ENCODE measurements at places on chromosomes 6 and 20.

- no peak for DNase-seq
Measured at GRCh38 chr20:47124181-47124717, 229.6 kb downstream of the EYA2 start.

DNA sequence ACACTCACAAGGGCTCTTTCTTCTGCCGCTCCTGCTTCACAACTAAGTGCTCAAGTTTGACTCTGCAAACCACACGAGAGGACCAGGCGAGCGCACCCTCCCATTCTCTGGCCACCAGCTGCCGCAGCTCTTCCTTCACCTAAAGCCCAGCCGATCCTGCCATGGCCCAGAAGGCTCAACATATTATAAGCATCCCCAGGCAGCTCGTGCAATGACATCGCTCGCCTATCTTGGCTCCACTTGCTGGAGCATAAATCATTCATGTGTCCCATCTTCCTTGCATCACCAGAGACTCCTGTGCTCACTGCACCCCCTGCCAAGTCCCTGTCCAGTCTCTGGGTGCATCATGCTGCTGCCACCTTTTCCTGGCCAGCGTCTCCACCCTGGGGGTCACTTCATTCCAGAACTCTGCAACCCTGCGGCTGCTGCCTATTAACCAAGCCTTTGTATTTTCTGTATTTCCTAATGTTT lies 59.0 kb downstream of the PSMG4 start:
- DNase-seq: peak; percentile 35

DNA sequence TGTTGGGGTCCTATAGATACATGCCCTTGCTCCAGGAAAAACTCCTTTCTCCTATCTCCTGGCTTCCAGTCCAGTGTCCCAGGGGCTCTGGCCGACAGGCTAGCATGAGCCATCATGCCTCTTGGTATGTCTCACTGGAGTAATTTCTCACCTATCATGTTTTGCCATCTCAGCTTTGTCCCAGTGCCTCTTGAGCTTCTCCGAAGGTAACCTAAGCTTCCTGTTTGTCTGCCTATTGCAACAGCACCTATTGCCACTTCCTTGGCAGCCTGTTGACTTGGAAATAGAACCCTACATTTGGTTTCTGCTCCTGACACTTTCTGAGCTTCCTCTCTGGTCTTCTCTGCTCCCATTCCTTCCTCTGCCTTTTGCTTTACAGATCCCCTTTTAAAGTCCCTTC lies 197.7 kb downstream of the KCNQ5 start:
- no peak for DNase-seq

GRCh38 chr20:43972692-43973091 lies 58.0 kb downstream of the TOX2 start:
- DNase-seq: no peak

- no peak for DNase-seq
Measured at GRCh38 chr6:145457556-145457955, 277.8 kb downstream of the EPM2A start.

GRCh38 chr6:25359191-25359861 lies 80.2 kb downstream of the CARMIL1 start:
- no peak for DNase-seq

GRCh38 chr6:105593805-105594671 lies 191.2 kb upstream of the PREP start:
- no peak for DNase-seq

DNA sequence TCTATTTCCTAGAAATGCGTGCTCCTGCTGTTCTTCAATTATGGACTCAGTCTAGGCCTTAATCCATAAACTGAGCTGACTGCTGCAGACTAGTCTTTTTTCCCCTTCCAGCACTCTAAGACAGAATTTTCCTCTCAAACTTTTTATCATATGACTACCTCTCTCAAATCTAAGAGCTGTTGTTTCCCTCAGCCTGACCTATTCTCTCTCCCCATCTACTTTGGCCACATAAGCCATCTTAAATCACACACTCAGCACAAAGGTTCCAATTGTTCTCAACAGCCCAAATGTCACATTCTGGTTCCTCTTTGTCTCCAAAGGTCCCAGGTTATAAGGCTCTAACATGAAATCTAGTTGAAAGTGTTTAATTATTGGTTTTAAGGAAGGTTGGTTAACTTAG lies 85.2 kb downstream of the PRSS35 start:
- no peak for DNase-seq

- DNase-seq: no peak
Measured at GRCh38 chr6:7241160-7241559, 71.8 kb downstream of the SSR1 start.

GRCh38 chr6:149923327-149923986 lies 536 bp upstream of the RAET1G start:
- DNase-seq: no peak

DNA sequence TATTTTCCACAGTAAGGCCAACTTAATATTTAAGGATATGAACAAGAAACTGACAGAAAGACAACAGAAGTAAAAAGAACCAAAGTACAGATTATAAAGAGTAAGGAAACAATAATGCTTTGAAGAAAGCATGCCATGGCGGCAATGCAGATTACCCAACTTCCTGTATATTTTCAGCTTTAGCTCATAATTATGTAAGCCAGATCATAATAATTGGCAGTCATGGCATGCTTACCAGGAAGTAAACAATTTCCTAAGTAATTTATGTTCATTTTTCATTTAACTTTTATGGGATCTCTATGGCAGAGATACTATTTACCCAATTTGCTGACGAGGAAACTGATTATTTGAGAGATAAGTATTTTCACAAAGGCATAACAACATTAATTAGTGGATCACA lies 988.7 kb downstream of the HACE1 start:
- no peak for DNase-seq

DNA sequence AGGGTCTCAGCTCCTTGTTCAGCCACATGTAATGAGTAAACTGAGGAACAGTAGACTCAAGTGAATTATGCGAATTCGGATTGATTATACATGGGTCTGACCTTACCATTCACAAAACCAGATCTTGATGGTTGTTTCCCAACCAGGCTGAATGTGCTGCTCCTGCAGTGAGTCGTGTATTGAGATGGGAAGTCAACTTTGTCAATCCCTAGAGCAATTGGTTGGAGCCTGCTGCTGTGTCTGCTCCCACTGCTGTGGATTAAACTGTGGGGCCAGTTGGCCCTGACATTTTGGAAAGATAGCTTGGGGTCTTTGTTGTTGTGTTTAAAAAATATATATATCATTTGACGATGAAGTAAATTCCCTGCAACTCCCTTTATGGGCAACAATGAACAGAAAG lies 23.9 kb downstream of the FAM50B start:
- no peak for DNase-seq

GRCh38 chr6:107360476-107360875 lies 98.9 kb downstream of the PDSS2 start:
- no peak for DNase-seq

DNA sequence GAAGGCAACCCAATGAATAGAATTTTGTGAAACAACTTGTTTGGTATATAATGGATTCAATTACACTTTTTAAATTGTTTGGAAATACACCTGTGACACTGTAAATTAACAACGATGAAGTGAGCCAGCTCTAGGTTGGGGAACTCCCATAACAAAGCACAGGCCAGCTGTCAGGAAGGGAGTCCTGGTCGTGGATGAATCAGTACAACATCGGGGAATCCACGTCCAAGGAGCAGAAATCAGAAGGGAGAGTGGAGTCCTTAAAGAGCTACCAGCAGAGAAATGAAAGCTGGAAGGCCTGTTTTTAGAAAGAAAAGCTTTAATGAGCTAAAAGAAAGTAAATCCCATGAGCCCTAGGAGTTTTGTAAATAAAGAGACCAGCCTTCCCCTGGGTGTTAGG lies 223.1 kb upstream of the SLC35B3 start:
- DNase-seq: no peak

GRCh38 chr6:31139599-31139998 lies 733 bp upstream of the PSORS1C2 start:
- DNase-seq: no peak

DNA sequence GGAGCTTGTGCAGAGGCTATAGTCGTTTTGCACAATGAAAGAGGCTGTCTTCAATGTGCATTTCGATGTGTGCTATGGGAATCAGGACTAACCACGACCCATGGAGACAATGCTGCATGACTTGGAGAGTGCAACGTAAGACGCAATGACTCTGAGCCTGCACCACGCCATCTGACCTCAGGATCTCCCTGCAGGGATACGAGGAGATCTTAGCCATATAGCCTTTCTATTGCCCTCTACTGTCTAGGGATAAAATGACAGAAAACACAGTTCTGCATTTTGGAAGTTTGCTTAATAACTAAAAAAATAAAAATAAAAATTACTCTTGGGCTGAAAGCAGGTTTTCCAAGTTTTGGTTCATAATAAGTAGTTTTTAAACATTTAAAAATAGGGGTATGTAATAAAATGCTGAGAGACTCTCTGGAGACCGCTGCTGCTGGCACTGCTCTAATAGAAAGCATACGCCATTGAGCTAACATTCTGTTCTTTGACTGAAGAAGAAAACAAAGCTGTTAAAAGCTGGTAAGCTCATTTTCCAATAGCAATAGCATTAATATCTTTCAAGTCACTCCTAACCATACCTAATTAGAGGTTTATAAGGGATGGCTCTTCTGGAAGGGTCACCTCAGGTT lies 87.2 kb downstream of the PDE7B start:
- DNase-seq: peak; percentile 64

DNA sequence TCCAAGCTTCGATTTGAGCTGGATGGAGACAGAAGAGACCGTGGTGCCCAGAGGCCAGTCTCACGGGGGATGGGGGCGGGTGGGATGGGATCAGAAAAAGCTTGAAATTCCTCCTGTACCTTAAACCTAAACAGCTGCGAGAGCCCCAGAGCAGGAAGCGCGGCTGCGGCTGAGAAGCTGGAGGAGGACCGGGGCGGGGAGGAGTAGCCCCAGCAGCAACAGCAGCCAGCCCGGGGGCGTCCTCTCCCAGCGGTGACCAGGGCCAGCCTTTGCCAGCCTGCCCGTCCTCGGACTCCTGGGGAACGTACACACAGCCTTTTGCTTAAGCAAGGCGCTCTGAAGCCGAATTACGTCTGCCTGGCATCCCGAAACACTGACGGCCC lies 17.4 kb upstream of the PRDM13 start:
- DNase-seq: no peak

- DNase-seq: peak; percentile 62
Measured at GRCh38 chr6:163926642-163927041, 512.1 kb downstream of the QKI start.

- DNase-seq: no peak
Measured at GRCh38 chr6:6148192-6148815, 141.6 kb upstream of the NRN1 start.

- peak; percentile 53 for DNase-seq
Measured at GRCh38 chr6:107820338-107821261, 3.5 kb downstream of the SCML4 start.

- DNase-seq: no peak
Measured at GRCh38 chr6:131381709-131382093, 191.3 kb upstream of the ARG1 start.

- no peak for DNase-seq
Measured at GRCh38 chr20:46101957-46102356, 12.2 kb upstream of the NCOA5 start.

DNA sequence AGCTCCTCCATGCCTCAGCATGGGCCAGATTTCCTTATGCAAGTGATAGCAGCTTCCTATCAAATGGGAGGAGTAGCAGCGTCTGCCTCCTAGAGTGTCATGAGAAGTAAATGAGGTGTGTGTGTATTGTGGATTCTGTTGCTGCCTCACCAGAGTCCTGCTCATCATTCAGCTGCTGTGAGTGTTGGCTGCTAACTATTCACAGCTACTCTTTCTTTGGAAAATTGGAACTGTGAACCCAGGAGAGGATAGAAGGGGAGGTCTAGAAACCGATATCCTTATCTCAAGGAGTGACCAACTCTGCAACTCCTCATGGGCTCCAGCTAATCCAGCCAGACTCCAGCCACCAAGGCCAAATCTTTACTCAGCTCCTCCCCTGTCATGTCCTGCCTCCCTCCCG lies 63.3 kb downstream of the TOX2 start:
- DNase-seq: no peak

DNA sequence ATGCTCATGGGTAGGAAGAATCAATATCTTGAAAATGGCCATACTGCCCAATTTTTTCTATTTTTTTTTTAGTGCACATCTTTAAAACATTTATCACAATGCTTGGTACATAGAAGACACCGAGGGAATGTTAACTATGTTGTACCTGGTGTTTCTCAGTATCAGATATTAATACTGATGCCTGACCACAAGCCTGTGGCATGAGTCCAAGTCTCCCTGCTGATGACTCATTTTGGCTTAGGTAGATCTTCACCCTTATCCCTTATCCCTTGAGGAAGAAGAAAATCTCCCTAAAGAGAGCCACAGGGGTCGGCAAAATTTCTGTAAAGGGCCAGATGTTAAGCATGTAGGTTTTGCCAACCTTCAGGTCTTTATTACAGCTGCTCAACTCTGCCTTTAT lies 14.5 kb downstream of the CD109 start:
- no peak for DNase-seq

DNA sequence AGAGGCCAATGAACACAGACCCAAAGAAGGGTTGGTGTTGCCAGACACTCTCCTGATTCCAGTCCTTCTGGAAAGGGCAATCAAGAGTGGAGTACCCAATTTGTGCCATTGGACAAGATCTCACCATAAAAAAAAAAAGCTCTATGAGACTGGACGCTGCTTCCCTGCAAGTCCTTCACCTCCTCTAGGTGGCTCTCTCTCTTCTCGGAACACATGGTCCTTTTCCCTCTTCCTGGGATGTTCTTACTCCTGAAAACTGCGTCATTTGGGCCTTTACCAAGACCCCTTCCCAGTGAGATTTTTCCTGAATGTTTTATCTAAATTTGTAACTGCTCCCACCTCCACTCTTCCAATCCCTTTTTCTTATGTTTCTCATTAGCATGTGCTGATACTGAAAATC lies 280.8 kb downstream of the FOXA2 start:
- no peak for DNase-seq

GRCh38 chr6:118804091-118804490 lies 89.9 kb upstream of the ASF1A start:
- DNase-seq: no peak

GRCh38 chr6:2213086-2213485 lies 32.3 kb downstream of the GMDS start:
- no peak for DNase-seq

- no peak for DNase-seq
Measured at GRCh38 chr20:19260412-19261090, 48.1 kb downstream of the SLC24A3 start.

DNA sequence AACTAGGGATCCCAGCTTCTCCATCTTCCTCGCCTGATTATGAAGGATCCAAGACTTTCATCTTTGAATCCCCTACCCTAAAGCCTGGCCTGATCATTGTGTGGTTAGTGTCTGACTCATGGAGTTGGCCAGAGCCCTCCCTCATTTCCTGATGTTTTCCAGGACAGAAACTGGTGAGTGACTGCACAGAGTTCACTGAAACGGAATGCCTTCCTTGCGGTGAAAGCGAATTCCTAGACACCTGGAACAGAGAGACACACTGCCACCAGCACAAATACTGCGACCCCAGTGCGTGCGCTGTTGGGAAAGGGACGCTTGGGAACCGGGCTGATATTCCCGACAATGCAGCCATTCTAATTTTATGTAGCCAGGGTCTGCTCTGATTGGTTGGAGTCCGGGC lies 4.0 kb downstream of the CD40 start:
- no peak for DNase-seq

- DNase-seq: no peak
Measured at GRCh38 chr6:23953976-23954375, 172.0 kb upstream of the NRSN1 start.

All from right hindlimb (tissue), 1 donor.